T-helper 9 cell (primary cell): ENCODE measurements at places on chromosomes 11 and 22.

- no peak for DNase-seq
Measured at GRCh38 chr11:109349276-109350080, 72.5 kb upstream of the C11orf87 start.

GRCh38 chr11:128884703-128885338 is 6.3 kb upstream of the KCNJ5 start:
- peak; percentile 29 for DNase-seq

GRCh38 chr22:39292561-39293074 is 26.8 kb downstream of the RPL3 start:
- no peak for DNase-seq

GRCh38 chr11:39205236-39205995 is 2254.0 kb downstream of the LRRC4C start:
- DNase-seq, result no peak

DNA sequence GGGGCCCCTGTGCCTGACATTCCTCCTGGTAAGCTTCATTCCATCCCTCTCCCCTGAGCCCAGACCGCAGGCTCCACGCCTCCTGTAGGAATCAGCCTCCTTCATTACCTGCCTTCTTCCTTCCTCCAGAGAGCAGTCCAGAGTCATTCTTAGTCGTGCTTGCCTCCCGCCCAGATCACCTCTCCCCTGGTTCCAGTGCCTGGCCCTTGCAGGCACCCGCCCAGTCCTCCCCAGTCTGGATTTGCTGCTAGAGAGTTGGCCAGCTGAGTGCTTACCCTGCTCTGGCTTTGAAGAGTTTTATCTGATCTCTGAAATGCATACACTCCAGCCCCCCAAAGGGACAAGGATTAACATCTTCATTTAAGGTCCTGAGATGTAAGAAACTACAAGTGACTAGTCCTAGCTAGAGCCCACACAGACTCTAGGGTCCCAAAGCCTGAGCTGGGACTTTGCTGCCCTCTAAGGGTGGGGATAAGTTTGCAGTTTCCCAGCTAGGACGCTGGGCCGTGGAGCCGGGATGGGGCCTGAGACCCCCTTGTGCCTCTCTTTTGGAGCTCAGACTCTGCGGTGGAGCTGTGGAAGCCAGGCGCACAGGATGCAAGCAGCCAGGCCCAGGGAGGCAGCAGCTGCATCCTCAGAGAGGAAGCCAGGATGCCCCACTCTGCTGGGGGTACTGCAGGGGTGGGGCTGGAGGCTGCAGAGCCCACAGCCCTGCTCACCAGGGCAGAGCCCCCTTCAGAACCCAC is 1.6 kb downstream of the NR1H3 start:
- no peak for DNase-seq

DNA sequence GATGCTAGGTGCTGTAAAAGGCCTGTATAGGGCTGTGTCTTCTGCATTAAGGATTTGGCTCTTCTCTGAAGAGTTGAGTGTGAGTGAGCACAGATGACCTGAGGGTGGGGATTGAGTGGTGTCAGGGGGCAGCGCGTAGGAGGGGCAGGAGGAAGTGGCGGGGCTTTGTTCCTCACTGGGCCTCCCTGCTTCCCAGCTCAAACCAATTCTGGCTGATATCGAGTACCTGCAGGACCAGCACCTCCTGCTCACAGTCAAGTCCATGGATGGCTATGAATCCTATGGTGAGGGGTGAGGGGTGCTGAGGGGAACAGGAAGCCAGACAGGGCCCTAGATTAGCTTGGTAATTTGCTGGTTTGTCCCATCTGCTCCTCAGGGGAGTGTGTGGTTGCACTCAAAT is 9.1 kb downstream of the PHOX2A start:
- no peak for DNase-seq

DNA sequence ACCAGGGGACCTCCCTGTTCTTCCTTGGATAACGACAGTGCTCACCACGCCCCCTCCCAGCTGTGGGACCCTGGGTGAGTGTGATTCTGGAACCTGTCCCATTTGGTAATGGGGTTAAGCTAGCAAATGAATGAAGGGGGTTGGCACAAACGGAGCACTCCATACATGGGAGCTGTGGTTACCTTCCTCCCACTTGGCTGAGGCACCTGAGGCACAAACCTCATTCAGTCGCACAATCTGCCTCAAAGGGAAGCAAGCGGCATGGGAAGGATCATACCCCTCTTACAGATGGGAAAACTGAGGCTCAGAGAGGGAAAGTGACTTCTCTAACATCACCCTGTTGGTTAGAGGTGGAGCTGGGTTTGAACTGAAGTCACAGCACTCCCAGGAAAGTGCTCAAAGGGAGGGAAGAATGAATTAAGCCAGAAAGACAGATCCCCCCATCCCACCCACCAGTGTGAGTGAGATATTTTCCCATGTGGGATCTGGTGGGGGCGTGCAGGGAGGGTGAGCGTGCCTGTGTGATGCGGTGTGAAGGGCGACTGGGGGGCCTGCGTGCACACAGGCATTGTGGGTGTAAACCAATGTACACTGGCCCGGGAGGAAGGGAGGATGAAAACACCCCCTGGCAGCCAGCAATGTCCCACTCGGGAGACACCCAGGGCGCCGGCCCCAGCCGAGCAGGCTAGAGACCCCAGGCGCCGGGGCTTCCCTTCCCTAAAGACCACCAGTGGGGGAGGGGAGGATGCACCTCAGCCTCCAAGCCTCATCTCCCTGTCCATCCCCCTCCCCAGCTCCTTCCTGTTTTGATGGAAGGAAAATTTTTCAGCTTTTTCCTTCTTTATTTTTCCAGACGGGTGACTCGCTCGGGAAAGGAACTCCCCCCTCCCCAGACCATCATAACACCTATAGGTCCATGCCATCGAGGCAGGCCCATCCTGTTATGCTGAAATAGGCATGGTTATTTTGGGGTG is 8.0 kb upstream of the PDGFB start:
- no peak for DNase-seq

DNA sequence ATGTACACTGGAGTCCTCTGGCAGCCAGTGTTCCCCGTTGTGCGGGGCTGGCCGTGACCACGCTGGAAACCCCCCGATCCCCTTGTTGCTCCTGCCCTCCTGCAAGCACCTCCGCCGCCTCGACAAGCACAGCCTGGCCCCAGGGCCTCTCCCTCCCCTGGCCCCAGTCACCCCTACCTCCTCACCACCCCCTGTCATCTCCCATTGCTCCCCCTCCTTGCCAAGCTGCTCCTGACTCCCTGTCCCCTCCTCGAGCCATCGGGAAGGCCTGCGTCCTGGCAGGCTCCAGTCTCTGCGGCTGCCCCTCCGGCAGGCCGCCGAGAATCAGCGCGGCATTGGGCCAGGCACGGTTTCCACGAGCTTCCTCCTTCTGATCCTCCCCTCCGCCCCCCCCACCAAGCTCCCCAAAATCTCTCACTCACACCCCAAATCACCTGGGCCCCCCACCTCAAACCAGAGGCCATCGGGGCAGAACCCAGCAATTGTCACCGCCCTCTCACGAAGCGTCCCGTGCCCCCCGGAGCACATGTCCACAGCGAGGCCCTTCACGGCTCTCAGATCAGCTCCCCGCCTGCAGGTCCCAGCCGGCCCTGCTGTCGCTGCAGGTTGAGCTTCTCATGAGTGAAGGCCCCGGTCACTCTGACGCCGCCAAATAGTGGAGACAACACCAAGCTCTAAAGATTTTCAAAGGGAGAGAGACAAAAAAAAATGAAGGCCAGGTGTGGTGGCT is 5.7 kb upstream of the LSP1 start:
- DNase-seq, result no peak

- DNase-seq, result no peak
Measured at GRCh38 chr11:47328449-47329390, 23.8 kb downstream of the MYBPC3 start.

GRCh38 chr11:45532546-45532945 is 132.9 kb downstream of the CHST1 start:
- no peak for DNase-seq

GRCh38 chr11:9851366-9851765 is 187.5 kb downstream of the SWAP70 start:
- no peak for DNase-seq

GRCh38 chr11:127679816-127680545 is 679.4 kb upstream of the KIRREL3 start:
- DNase-seq, result no peak

DNA sequence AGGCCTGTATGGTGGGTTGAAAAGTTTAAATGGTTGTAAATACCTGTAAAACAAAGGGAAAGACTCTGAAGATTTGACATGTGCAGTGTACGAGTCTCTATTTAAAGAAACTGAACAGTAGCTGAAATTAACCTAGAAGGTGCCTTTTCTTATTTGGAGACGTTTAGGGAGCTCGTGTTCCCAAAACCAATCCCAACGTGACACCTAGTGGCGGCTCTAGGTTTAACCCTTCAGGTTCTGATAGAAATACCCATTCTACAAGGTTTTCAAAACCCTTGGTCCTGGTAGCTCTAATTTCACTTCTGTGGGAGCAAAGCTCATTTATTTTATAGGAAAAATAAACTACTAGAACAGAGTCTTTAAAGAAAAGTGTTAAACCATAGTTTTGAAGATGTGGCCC is 258.3 kb downstream of the LRRC4C start:
- DNase-seq, result no peak

- no peak for DNase-seq
Measured at GRCh38 chr11:35274909-35275785, 136.2 kb downstream of the CD44 start.

DNA sequence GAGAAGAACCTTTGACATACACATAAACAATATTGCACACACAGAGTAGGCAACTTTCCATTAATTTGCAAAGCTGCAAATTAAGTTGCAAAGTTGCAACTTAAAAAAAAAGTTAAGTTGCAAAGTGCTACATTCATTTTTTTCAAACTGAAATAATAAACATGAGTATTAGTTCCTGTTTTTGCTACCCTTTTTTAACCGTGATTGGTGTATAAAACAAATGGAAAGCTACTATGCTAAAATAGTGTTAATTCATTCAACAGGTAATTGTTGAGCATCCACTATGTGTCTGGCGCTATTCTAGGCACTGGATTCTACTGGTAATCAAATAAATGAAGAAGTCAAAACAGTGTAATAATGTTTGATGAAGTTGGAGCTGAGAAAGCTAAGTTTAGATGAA is 8.1 kb downstream of the ZFP91 start:
- no peak for DNase-seq

DNA sequence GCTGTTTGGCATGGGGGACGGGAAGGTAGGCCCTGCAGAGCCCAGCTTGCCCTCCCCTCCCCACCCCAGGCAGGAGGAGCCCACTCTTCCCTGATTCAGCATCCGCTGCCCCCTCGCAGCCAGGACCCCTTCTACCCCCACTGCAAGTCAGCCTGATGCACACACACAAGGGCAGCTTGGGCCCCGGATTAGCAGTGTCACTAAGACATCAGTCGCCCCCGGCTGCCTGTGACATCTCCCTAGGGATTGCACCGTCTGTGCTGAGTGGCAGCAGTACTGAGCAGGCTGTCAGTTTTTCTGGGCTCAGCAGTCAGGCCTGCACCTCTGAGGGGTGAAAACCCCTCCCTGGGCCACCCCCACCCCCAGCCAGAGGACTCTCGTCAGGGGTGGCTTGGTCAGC is 30.4 kb upstream of the SYT7 start:
- DNase-seq, result no peak

GRCh38 chr11:128803011-128803410 is 64.1 kb downstream of the KCNJ1 start:
- DNase-seq, result no peak

DNA sequence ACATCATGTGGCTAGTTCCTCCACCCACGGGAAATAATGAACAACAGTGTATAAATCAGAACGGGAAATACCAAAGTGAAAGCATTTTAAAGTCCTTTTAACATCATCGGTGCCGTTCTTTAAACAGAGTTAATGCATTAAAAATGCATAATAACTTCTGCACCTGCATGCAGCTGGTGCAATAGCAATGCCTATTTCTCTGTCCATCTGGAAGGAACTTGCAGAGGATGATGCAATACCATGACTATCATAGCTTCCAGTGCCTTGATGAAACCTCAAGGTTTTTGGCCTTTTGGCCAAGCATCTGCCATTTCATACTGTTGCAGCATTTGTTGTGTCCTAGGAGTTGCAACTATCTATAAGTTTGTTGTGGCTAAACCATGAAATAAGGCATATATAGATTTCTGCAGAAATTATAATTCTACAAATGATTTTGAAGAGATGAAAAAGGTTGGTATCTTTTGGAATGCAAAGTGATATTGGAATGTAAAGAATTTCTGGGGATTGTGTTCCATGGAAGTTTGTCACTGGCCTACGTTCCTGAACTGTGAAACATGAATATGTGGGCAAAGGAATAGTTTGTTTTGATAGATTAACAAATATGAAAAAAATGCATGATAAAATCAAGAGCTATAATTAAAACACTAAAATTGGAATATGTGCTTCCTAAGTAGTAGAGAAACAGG is 9.8 kb upstream of the EIF3F start:
- no peak for DNase-seq

GRCh38 chr11:113184498-113184897 is 129.9 kb upstream of the TTC12 start:
- no peak for DNase-seq

- no peak for DNase-seq
Measured at GRCh38 chr22:38081941-38082828, 1.8 kb downstream of the SLC16A8 start.

GRCh38 chr11:121589946-121590537 is 137.3 kb upstream of the SORL1-AS1 start:
- DNase-seq, result no peak

DNA sequence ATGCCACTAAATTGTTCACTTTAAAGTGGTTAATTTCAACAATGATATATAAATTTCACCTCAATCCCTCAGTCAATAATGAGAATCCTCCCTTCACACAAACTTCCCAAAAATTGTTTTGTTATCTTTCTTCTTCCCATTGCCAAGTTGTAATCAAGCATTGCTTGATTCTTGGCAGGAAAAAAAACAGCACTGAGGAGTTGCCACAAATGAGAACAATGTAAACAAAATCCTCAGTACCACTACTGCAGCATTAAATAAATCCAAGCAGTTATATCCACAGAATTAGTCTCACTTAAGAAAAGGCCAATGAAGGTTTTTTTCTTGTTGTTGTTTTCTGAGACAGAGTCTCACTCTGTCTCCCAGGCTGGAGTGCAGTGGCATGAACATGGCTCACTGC is 38.2 kb downstream of the FAM168A start:
- DNase-seq, result no peak

- DNase-seq, result no peak
Measured at GRCh38 chr22:17634696-17635095, 3.9 kb upstream of the BCL2L13 start.

GRCh38 chr22:40265783-40266182 is 80.5 kb upstream of the ADSL start:
- DNase-seq, result no peak

GRCh38 chr11:127137771-127138280 is 137.3 kb upstream of the KIRREL3 start:
- no peak for DNase-seq

- no peak for DNase-seq
Measured at GRCh38 chr11:63534895-63535461, 1.6 kb upstream of the PLAAT4 start.
